ENCODE measurements at places on chromosomes 16 and 17.

DNA sequence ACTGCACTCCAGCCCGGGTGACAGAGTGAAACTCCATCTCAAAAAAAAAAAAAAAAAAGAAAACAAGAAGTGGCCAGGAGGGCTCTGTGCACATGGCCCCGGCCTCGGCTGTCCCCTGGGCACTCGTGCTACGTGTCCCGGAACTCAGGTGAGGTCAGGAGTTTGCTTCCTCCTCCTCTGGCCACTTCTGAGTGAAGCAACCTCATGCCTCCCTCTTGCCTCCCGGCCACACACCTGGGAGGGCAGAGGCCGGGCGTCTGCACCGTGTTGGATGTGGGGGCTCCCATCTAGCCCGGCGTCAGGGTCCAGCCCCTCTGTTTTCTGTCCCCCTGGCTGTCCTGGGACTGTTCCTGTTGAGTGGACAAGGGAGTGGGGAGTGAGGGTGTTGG lies 22.2 kb downstream of the ASPSCR1 start:
- DNase-seq = no peak

- DNase-seq = no peak
These were observed 10.6 kb downstream of the KSR1 start for GRCh38 chr17:27466743-27467375.

GRCh38 chr17:57504208-57504607 lies 240.9 kb downstream of the CCDC182 start:
- DNase-seq = no peak

DNA sequence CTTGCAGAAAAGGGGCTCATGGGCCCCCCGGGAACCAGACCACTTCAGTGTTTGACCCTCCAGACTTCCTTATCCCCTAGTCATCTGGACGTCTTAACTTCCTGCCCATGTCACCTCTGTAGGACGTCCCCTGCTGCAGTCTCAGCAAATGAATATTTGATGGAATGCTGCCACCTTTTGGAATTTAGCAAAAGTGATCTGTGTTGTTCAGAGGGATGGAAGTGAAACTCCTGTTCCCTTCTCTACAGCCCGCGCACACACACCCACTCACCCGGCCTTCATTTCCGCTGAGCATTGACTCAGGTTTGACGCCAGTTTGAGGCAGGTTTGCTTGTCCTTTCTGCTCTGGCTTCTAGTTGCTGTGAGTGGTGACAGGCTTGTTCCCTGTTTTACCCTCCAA lies 507.2 kb upstream of the EEF2KMT start:
- DNase-seq = peak; percentile 46

- DNase-seq = no peak
These were observed 345.4 kb downstream of the SOX9 start for GRCh38 chr17:72466199-72466598.

- DNase-seq = no peak
These were observed 9.5 kb downstream of the IGSF6 start for GRCh38 chr16:21642861-21643260.

- no peak for DNase-seq
These were observed 1024.7 kb upstream of the GOT2 start for GRCh38 chr16:59758848-59759247.

DNA sequence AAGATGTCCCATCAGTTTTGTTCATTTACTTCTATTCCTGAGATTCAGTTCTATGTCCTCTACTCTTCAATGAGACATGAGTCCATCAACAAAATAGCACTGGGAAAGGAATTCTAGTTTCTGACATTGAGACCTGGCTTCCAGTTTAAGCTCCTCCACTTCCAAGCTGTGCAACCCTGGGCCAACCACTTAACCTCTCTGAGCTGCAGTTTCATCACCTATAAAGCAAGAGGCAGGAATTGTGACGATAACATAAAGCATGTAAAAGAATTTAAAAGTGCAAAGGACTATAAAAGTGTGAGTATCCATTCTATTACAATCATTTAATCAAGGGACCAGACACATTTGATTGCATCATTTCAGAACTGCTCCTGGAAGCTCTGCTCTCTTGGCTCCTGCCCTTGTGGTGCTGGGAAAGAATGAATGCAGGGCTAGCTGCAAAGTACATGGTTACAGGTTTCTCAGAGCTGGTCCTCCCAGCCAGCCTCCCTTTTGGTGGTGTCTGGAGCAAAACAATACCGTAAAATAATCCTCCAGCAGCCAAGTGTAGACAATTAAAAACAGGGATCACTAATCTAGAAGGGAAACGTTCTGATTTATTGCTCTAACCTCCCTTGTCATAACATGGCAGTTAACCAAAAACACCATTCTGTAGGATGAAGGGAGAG lies 113.9 kb downstream of the VPS53 start:
- DNase-seq = no peak

GRCh38 chr17:5115673-5116651 lies at the start of gene USP6:
TSS of gene USP6 (plus strand) at chr17:5116032. CDS start at chr17:5130368, 14,336 bp downstream.
- DNase-seq = no peak

GRCh38 chr16:87949071-87949744 lies 2.0 kb upstream of the BANP start:
- DNase-seq = no peak

DNA sequence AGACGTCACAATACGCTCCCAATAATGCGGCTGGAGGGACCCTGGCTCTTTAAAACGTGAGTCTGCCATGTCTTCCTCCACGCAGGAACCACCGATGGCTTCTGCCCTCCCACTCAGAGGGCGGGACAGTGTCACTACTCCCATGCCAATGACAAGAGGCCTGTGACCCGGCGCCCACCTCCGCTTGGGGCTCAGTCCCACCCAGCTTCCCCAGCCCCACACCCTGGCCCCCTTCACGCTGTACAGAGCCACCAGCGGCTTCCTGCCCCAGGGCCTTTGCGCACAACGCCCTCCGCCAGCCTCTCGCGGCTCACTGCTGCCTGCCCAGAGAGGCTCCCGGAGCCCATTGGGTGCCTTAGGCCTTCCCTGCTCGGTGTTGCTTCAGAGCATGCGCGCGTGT lies 29.5 kb upstream of the ZNF469 start:
- DNase-seq = no peak

- peak; percentile 19 for DNase-seq
These were observed 92.4 kb downstream of the RPGRIP1L start for GRCh38 chr16:53611179-53611696.

DNA sequence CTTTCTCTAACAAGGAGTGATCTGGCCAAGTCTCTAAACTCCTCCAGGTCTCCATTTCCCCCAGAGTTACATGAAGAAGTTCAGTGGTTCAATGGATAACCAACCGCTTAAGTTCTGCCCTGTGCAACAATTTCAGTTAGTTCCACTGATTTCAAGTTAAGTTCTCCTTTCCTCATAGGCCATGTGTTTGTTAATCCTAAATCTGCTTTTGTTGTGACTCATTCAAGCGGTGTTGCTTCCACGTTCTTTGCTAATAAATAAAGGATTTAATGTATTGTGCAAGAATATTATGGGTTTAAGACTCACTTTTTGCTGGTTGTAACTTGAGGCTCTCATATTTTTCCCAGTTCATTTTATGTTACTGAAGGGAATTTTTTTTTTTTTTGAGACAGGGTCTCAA lies 36.3 kb downstream of the GNA13 start:
- no peak for DNase-seq

DNA sequence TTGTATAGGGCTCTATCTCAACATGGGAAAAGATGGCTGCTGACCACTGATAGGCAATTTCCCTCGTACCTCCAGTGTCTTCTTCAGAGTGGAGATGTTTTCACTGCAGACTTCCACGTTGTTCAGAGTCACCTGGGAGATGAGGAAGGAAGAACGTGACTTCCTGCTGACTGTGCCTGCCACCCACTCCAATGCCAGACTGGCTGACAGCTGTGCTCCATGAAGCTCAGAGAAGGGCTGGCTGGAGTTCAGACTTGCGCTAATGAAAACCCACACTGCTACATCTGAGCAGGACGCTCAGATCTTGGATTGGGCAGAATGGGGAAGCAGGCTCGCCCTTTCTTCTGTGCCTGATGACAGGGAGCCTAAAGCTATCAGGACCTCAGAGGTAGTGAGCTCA lies 33.1 kb downstream of the COG4 start:
- DNase-seq = no peak

DNA sequence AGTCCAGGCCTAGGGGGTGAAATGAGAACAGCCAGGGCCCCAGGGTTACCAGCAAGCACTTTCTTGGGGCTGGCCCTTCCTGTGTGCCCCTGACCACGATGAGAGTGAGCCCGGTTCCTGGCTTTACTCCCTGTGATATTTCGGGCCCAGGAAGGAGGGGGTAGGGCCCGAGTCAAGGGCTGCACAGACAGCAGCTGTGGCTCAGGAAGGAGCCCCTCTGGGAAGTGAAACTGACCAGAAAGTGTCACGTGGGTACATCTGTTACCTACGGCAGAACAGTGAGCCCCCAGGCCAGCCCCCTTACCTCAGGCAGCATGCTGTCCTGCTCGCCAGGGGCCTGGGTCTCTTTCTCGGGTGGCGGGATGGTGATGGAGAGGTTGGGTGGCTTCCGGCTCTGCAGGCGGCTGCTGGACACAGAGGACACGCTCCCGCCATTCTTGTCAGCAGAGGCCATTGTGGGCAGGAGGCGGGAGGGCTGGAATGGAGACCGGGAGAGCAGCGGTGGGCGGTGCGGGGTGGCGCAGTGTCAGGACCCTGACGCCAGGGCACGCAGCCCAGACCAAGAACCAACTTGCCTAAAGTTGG lies 13.8 kb downstream of the AANAT start:
- DNase-seq = no peak

- DNase-seq = no peak
These were observed 123.2 kb downstream of the PITPNC1 start for GRCh38 chr17:67500261-67500660.

DNA sequence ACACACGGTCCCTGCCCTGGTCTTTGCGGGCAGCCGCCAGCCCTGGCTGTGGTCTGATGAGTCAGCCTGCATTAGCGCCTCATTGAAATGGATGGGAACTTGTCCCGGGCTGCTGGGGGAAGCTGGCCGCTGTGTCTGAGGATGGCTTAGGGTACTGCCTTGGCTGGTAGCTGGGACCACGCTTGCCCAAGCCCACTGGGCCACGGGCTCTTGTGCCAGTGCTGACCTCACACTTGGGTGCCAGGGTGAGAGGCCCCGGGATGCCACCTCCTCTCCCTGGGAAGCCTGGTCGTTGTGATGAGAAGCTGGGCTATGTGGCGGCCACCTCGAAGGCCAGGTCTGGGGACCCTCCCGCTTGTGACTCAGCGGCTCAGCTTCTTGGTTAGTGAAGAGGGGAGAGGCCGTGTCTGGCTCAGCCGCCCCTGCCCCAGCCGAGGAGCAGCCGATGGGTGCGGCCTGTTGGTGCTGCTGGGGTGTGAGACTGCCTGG lies 10.7 kb downstream of the CACNA1H start:
- no peak for DNase-seq

DNA sequence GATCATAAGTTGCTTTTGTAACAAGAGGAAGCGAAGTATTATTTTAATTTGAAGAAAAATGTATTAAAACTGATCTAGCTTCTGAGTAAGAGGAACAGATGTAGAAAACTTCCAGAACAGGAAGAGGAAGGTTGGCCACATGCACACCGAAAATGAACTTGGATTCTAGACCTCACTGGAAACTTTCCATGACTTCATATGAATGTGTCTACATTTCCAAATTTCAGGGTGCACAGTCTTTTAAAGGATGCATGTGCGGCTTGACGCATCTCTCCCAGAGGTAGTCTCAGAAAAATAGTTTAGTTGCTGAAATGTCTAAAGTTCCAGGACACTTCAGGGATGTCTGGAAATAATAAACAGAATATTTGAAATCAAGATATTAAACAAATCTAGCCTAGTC lies 275.1 kb upstream of the MYOCD start:
- no peak for DNase-seq

DNA sequence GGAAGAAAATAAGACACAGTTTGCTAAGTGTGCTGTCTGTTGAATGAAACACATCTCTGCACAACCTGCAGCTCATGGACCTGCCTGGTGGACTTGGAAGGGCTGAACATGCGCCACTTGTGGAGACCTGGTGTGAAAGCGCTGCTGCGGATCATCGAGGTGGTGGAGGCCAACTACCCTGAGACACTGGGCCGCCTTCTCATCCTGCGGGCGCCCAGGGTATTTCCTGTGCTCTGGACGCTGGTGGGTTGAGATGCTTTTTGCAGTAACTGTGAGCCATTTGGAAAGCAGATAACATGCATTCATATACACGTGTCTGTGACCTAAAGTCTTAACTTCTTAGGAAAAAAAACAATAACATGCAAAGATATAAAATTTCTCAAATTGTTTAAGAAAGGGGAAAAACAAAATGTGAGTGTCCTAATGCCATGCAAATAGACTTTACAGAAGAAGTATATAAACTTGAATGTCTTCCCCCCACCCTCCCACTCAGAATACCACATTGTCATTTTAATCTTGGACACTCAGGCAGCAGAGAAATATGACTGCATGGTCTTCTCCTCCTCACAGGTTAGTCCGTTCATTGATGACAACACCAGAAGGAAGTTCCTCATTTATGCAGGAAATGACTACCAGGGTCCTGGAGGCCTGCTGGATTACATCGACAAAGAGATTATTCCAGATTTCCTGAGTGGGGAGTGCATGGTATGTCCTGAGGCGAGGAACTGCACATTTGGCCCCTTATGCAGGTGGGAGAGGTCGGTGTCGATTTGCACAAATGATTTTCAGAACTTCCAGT lies 65.6 kb downstream of the SEC14L1 start:
- DNase-seq = no peak

DNA sequence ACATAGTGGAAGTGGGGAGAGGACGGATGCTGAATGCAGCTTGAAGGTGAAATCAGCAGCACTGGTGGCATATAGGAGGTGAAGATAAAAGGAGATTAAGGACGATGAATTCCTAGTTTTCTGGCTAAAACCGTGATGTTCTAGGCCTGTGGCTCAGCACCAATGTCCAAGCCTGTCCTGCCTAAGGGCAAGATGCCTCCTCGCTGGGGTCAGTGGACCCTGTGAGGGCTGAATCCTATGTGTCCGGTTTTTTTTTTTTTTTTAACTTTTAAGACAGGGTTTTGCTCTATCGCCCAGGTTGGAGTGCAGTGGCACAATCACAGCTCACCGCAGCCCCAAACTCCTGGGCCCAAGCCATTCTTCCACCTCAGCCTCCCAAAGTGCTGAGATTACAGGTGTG lies 12.8 kb downstream of the CPNE2 start:
- DNase-seq = no peak

GRCh38 chr17:40978575-40979151 lies 5.5 kb downstream of the KRT40 start:
- DNase-seq = no peak

DNA sequence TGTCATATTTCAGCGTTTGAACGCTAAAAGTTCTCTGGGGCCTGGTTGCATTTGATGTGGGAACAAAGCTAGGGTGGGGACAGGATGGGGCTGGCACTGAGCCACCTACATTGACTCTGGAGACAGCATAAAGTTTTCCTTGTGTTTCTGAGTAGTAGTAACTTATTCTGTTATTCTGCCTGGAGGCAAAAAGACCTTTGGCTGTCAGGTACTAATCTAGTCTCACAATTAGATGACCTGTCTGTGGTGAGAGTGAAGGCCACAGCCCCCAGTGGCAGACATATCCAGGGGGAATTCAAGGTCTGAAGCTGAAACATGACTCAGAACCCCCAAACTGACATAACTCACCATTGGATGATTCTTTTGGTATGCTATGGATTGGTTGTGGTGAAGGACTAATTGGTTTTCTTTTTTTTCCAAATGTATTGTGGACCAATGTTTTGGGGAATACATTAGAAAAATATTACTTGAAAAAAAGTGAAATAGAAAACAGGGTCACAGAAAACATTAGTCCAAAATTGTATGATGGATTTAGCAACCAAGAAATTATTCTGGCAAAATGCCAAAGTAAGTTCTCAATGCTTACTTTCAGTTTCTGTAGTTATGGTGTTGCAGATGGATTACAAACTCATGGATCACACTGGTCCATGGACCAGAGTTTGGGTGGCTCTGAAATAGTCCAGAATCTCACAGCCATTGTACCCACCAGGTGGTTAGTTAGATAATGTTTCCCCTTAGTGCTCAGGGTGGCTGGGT lies 10.5 kb upstream of the SALL1 start:
- no peak for DNase-seq
